Stimulated activated CD4-positive, alpha-beta T cell treated with anti-CD3 and anti-CD28 coated beads, Interleukin-1b, Interleukin-23, amount 100 ng/mL, for 1 hour (primary cell): ENCODE measurements at places on chromosomes 7 and 10.

GRCh38 chr7:96734343-96734742 is 24.7 kb upstream of the SEM1 start:
- no peak for DNase-seq

GRCh38 chr7:39721919-39722597 is 98.7 kb downstream of the RALA start:
- DNase-seq, result no peak

- DNase-seq, result no peak
Measured at GRCh38 chr10:57303566-57303965, 942.5 kb upstream of the ZWINT start.

- no peak for DNase-seq
Measured at GRCh38 chr7:114953724-114954123, 31.8 kb downstream of the MDFIC start.

- DNase-seq, result no peak
Measured at GRCh38 chr10:6813856-6814255, 233.8 kb upstream of the PRKCQ start.

DNA sequence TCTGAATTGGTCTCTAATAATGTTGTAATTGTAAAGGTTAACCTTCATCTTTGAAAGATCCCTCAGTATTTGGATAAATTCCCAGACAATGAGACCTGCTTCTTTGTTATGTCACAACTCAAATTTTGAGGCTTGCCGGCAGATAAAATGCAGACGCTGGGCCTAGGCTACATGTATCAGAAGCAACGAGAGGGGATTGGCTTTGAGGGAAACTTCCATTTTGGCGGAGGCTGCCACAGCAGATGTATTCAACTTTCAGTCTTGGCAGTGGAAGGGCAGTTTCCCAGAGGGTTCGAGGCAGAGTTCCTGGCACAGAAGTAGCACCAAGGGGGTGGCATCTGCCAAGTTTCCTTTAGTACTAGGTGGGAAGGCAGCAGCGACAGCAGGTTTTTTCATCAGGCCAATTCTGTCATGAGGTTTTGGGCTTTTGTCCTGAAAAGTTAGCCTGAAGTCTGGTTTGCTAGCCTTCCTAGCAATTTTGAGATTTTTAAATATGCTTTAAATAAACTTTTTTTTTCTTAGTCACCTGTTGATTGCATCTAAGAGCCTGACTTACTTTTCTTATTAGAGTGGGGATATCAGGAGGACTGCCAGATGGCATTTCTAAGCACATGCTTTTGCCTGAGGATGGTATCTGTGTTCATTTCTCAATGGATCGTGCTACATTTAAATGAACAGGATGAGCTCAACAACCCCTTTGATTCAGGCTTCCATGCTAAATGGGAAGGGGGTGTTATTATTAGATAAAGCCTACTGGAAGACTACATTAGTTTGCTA is 89.5 kb upstream of the FAM3C start:
- DNase-seq, result no peak

DNA sequence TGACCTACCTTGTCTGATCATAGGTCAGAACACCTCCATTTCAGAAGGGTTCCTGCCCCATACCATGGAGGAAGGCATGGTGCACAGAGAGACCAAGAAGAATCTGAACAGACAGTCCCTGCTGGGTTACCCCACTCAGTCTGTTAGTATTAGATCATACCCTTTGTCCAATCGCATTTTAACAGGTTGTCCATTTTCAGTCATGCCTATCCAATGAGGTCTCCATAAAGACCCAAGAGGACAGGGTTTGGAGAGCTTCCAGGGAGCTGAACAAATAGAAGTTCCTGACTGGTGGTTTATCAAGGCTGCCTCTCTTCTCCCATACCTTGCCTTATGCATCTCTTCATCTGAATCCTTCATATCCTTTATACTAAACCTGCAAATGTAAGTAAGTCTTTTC is 21.2 kb upstream of the SLC16A12 start:
- DNase-seq, result no peak

DNA sequence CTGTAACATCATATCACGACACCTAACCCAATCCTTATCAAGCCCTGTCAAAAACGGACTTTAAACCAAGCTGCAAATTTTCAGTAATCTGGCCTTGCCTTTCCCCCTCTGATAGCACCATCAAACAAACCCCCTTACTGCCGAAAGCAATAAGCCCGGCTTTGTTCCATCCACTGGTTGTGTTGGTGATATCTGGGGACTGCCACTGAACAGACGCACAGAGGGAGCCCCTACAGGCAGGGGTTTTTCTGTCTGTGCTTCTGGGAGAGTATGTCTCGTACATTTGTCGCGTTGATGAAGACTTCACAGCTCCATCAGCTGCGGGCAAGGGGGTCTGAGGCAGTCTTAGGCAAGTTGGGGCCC is 550 bp upstream of the PLAU start:
- no peak for DNase-seq

DNA sequence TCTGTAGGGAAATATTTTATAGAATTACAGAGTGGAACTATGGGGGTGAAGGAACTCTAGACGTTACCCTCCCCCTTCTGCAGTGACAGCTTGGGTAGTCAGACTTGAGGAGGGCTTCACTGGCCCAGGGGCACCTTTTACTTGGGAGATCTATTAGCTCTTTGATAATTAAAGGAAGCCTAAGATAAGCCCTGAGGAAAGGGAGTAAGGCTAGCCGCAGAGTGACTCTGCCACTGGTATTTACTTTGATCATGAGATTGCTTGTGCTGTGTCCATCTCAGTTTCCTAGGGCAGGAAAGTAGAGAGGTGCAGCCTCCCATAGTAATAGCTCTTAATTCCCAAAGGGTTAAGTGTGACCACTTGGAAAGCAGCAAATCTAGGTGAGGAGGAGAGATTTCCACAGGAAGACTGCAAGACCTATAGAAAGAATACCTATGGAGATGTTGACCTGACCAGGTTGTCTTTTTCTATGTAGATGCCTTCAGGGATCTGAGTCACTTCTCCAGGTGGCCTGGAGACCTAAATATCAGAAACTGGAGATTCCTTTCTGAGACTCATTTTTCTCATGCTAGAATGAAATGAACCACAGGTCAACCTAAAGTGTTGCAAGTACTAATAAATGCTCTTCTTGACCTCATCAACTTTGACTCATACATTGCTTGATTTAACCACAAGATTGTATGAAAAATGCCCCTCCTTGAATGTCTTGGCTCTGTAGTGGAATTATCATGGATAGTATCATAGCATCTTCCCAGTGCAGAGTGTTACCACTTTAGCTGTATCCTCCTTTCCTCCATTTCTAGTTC is 447.3 kb upstream of the GHITM start:
- DNase-seq, result no peak

DNA sequence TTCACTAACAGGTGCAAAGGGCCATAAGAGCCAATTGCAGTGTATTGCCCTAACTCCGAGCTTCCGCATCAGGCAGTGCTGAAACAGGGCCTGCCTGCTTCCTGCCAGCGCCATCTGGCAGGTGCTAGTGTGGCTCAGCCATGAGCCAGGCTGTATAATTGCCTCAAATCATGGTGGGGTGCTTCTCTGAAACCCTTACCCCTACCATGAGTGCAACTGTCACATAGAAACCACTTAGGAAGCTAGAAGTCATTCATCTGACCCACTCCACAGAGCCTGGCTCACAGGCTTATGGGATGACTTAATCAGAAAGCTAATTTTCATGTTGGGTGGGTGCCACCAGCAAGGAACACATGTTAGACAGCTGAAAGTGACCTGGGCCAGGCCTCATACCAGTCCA is 133.3 kb upstream of the LAMB4 start:
- DNase-seq, result no peak

- no peak for DNase-seq
Measured at GRCh38 chr10:86357041-86357440, 9.6 kb downstream of the GRID1 start.

GRCh38 chr7:47609803-47610452 is 28.0 kb upstream of the TNS3 start:
- DNase-seq, result no peak

DNA sequence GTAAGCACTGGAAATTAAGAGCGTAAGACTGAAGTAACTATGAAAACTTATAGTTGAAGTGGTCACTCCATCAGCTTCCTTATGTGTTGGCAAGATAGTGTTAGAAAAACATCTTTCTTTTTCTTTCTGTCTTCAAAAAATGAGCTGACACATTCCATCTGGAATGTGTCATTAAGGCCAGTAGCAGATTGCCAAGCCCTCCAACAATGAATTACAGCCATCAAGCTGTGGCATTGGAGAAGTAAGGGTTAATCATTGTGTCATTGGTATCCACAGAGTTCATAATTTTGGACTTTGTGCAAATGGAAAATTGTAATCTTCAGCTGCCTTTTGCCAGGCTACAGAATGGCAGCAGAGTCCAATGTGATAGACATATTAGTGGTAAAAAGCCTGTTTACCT is 926.3 kb downstream of the NRG3 start:
- DNase-seq, result no peak

DNA sequence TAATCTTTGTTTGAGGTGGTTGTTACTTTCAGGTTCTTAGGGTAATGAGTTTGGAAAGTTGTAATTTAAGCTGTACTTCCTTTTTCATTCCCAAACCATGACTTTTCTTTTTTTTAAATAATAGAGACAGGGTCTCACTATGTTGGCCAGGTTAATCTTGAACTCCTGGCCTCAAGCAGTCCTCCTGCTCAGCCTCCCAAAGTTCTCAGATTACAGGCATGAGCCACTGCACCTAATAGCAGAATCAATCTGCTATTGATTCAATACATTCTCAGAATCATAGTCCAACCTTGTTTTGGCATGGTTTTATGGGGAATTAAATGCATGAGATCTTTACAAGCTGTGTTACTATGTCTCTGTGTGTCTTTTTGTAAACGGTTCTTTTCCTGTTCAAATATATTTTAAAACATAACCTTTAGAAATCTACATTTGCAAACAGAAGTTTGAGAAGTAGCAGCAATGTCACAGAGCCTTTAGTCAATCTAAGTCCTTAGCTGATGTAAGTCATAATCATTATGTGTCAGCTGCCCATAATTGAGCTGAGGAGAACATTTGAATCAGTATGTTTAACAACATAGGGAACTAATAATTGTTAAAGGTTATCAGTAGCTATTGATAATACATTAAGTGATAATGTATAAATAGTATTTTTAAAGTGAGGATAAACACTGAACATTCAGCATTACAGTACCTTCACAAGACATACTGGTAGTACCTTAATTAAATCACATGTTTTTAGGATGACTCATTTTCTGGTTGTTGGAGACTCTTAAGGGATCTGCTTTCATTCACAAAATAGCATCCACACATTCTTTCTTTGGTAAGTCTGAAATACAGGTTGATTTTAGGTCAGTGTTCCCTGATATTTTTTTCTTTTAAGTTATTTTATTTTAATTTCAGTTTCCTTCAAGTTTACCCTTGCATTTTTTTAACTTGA is 8.8 kb downstream of the INPP5F start:
- no peak for DNase-seq

- DNase-seq, result no peak
Measured at GRCh38 chr7:116675812-116676355, 3.9 kb downstream of the MET start.

- no peak for DNase-seq
Measured at GRCh38 chr10:124650263-124650662, 93.9 kb downstream of the FAM53B start.

- no peak for DNase-seq
Measured at GRCh38 chr7:121761399-121761798, 111.6 kb upstream of the PTPRZ1 start.

DNA sequence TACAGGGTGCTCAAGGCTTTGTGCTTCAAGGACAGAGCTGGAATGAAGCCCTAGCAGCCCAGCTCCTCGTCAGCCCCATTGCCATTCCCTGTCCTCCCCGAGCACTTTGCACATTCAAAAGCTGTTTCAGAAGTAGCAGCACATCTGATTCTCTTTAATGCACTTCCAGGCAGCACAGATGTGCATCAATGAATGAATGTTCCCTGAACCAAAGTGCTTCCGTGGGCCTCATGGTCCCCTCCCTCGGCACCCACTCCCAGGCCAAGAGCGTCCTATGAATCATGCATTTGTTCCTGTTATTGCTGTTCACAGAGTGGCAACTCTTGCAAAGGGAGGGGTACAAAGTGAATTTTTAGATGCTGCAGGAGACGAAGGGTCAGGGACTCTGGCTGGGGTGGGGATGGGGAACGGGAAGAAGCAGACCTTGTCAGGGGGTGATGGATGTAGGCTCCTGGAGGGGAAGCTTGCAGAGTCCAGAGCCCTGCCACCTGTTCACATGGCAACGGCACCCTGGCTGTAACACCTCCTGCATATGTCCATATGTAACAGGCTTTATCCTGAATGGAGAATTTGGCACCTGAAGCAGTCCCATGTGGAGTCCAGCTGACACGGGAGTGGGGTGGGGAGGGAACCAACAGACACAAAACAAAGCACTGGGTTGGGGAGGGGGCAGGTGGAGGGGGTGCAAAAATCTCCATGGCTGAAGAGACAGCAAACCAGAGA is 62.2 kb upstream of the BAIAP2L1 start:
- no peak for DNase-seq

DNA sequence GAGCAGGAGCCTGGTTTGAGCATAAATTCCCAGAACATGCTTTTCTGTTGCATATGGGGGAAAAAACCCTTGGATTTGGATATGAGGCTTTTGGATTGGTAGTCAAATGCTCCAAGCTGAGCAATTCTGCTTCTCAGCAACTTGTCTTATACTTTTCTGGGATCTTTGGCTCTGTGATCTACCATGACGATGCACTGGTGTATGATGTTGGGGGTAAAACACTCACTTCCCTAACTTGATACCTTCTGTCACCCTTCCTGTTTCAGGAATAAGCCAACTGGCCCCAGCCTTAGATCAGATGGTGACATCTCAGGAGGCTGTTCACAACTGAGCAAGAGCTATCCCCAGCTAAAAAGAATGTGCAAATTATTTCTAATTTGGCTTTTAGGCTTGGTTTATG is 13.1 kb upstream of the CPA4 start:
- no peak for DNase-seq

DNA sequence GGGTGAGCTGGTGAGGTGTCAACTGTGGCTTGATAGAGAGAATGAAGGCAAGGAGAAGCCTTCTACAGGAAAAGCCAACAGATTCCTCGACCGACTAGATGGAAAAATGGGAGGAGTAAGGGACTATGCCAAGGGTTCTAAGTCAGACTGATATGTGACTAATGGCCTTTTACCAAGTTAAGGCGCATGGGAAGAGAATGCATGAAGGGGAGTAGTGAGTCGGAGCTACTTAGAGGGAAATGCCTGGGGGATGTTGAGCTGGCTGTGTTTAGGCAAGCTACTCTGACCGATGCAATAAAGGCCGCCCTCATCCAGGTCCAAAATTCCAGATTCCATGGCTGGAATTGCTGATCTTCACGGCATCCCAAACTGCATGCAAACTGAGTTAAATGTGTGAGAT is 48.2 kb downstream of the APBB1IP start:
- no peak for DNase-seq

GRCh38 chr10:11023009-11023953 is 5.6 kb downstream of the CELF2 start:
- no peak for DNase-seq

- DNase-seq, result peak; percentile 29
Measured at GRCh38 chr10:132443605-132443982, 46.6 kb downstream of the PWWP2B start.
